Renal cortex interstitium (tissue), 15 donors: ENCODE measurements at places on chromosomes 4 and X. TPM values are rescaled to one million over a fixed set of nuclear protein-coding genes. Genes with fewer than 3 reads are reported as not detected.

GRCh38 chr4:1152290-1152689, 20.1 kb downstream of the SPON2 start:
- DNase-seq, result no peak

DNA sequence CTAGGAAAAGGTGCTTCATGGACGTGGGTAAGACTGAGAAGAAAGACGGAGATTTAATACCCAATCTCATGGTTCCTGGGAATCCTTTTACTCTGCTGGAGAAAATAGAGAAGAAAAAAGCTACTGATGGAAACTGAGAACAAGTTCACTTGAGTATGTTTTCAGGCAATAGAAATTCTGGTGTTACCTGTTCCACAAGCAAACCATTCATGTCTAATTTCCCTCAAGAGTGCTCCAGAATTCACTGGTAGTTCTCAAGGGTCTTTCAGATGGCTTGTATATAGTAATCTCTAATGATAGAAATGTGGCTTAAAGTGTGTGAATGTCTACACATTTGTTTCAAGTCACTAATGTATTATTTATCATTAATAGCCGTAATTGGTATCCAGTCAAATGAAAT, 22.5 kb downstream of the SETD7 start:
- no peak for DNase-seq

The CXCL3 gene
- 0.10 TPM for polyA plus RNA-seq

GRCh38 chrX:72705111-72705510, 9.0 kb downstream of the PHKA1 start:
- DNase-seq, result no peak

The TMEM150C gene
- polyA plus RNA-seq, result 25.6 TPM

- no peak for DNase-seq
Observed at GRCh38 chr4:171473155-171473554, 340.0 kb upstream of the GALNTL6 start.

DNA sequence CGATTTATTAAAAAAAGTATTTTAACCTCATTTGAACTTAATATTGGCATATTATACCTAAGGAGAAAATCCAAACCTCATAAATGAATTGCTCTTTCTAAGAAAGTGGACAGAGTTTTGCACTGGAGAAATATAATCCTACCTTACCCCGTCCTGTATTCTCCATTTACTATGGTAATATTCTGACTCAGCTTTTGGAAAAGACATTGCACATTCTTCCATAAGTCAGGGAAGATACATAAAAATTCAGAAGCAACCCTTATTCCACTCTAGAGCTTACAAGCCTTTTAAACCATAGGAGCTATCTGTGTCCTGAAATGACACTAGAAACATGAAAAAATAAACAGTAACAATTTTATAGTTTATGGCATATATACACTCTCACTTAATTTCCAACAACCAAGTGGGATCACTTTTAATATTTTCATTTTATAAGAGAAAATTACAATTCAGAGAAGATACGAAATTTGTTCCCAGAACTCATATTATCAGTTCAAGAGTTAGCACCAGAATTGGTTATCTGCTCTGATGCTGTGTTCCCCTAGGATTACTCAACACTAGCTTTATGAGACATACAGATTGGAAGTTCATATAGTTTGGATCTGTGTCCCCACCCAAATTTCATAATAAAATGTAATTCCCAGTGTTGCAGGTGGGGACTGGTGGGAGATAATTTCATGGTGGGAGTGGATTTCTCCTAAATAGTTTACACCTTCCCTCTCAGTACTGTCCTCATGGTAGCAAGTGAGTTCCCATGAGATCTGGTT, 359.4 kb downstream of the ARAP2 start:
- DNase-seq, result no peak

- no peak for DNase-seq
Observed at GRCh38 chr4:71133491-71133890, 140.0 kb downstream of the DCK start.

GRCh38 chr4:42638993-42639392, 17.9 kb downstream of the ATP8A1 start:
- no peak for DNase-seq

- no peak for DNase-seq
Observed at GRCh38 chrX:40318801-40319200, 221.0 kb upstream of the BCOR start.

GRCh38 chrX:629230-630006, 1.2 kb upstream of the SHOX start:
- no peak for DNase-seq

The HELT gene
- polyA plus RNA-seq, result not detected

The GPRASP1 gene
- 19.0 TPM for polyA plus RNA-seq

DNA sequence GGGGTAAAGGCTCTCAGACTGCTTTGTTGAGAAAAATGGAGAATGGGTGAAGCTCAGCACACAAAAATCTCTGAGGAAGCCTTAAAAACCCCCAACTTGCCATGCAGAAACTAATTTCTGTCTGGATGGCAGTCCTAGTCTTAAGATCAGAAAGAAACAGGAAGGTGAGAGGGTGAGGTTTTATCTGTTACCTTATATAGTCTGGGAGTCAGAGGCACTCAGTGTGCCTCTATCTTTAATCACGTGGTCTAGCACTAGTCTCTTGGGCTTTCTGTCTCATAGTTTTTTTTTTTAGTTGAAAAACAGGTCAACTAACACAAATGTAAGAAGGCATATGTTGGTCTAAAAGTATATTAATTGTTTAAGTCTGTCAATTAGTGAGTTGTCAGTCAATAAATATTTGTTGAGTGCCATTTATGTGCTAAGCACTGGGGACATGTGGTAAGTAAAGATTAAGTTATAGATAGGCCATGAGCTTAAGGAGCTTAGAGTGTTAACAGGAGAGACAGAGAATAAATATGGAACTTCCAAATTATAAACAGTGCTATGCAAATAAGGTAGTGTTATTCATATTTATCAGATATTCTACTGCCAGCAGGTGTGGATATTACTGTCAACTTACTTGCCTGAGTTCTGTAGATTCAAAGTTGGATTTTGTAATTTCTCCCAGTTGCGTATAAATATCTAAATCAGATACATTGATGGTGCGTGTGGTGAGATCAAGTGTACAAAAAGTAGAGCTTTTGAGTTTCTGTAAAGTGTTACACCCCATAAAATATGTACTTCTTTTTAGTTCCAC, 7.0 kb downstream of the CYBB start:
- no peak for DNase-seq

DNA sequence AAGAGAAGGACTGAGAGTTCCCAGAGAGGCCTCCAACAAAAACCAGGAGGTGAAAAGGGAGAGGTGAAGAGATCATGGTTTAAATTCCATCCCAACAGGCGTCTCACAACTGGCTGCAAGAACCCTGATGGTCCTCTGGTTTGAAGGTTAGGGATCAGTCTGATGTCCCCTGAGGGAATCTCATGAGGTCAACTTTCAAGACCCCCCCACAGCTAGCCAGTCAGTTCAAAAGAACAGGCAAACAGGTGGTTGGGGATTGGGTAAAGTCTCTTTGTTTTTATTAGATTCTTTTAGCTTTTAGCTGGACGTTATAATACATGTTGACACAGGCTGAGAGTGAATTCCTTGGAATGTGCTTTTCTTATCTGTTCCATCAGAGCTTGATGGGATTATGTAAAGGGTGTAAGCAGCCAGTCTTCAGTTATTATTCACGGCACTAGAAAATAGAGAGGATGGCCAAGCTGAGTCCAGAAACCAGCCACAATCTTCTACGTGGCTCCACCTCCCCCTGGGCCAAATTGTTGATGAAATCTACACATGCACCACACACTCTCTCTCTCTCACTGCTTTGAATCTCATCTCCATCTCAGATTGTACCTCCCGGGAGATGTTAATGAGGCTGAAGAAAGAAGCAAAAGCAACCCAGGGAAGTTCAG, 20.8 kb downstream of the ENPP6 start:
- no peak for DNase-seq

The RENBP gene
- 20.8 TPM for polyA plus RNA-seq

GRCh38 chr4:10180927-10181744, 64.5 kb upstream of the WDR1 start:
- no peak for DNase-seq

GRCh38 chr4:58734030-58734674, 1624.0 kb upstream of the IGFBP7 start:
- DNase-seq, result no peak

The CCSER1 gene
- polyA plus RNA-seq, result 18.1 TPM

DNA sequence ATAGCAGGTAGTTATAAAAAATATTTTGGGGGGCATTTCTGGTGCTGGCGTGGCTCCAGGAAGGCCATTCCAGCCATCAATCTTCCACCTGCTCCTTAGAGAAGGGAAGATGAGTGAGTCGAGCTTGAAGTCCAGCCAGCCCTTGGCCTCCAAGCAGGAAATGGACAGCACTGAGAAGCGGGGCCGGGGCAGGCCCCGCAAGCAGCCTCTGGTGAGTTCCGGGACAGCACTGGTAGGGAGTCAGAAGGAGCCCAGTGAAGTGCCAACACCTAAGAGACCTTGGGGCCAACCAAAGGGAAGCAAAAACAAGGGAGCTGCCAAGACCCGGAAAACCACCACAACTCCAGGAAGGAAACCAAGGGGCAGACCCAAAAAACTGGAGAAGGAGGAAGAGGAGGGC, 29.2 kb upstream of the COX18 start:
- DNase-seq, result no peak

GRCh38 chrX:43278440-43278839, 377.7 kb upstream of the MAOA start:
- no peak for DNase-seq

DNA sequence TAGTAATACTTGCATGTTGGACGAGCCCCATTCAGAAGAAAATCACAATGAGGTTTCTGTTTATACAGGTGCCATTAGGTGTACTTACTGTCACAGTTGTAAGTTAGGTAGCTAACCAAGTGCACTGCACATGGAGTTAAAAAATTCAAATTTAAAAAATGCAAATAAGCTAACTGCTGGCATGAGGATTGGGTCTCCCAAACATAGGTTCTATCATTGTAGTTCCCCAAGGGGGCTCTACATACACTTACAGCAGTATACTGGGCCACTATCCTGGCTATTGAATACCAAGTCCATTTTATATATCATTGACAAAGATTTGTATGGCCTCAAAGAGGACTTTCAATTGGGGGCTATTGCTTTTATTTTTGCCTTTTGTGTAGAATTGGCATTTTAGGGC, 153.4 kb downstream of the FMR1NB start:
- no peak for DNase-seq

GRCh38 chr4:20464381-20464780, 212.7 kb downstream of the SLIT2 start:
- no peak for DNase-seq

DNA sequence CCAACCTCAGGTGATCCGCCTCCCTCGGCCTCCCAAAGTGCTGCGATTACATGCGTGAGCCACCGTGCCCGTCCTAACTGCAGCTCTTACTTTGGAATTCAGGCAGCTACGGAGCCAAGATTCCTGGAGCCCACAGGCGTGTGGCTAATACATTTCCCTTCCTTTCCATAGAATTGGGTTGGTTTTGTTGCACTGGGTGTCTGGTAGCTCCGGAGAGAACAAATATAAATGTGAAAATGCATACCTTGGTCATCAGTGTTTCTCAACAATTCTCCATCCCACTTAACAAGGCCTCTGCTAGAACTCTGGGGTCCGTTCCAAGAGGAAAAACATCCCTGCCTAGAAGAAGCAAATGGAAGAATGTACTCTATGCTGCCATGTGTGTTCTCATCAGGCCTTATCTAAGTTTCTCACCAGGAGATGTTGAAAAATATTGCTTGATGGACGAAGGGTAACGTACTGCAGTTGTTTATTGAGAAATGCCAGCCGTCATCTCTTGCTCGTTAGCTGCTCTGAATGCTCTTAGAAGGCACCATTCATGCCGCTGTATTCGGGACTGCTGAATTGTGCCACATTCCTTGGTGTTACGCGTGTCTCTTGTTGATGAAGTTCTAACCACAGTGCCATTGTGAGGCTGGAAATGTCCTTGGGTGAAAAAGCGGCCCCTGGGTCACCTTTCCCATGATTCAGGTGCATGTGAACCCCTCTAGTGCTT, 50.5 kb upstream of the CD99 start:
- no peak for DNase-seq

- peak; percentile 60 for DNase-seq
Observed at GRCh38 chrX:74536152-74536831, 78.1 kb downstream of the RLIM start.

DNA sequence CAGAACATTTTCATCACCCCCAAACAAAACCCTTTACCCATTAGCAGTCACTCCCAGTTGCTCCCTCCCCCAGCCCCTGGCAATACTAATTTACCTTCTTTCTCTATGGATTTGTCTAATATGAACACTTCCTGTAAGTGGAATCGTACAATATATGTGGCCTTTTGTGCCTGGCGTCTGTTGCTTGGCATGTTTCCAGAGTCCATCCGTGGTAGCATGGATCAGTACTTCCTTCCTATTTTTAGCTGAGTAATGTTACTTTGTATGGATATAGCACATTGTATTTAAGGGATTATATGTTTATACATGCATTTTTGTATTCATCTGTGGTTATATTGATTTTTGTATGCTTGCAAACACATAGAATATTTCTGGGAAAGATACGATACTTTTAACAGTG, 48.2 kb downstream of the PPEF1 start:
- DNase-seq, result no peak

- DNase-seq, result no peak
Observed at GRCh38 chrX:8773117-8773516, 28.1 kb downstream of the FAM9A start.

DNA sequence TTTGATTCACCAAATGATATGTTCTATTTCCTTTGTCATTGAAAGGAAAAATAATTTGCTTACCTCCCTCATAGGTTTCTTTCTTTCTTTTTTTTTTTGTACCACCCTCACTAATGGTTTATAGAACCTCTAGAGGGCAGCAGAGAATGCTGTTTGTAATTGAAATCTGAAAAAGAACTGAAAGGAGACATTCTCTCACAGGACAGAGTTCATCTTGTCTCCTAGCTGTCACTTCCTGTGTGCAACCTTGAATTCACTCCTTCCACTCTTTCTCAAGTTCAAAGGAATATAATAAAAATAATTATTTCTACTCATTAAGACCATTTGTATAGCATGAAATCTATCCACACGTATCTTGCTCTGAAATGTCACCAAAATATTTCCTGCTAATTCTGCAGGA, 51.0 kb downstream of the GUCY1B1 start:
- DNase-seq, result peak; percentile 44

The EDA2R gene
- polyA plus RNA-seq, result 0.50 TPM

DNA sequence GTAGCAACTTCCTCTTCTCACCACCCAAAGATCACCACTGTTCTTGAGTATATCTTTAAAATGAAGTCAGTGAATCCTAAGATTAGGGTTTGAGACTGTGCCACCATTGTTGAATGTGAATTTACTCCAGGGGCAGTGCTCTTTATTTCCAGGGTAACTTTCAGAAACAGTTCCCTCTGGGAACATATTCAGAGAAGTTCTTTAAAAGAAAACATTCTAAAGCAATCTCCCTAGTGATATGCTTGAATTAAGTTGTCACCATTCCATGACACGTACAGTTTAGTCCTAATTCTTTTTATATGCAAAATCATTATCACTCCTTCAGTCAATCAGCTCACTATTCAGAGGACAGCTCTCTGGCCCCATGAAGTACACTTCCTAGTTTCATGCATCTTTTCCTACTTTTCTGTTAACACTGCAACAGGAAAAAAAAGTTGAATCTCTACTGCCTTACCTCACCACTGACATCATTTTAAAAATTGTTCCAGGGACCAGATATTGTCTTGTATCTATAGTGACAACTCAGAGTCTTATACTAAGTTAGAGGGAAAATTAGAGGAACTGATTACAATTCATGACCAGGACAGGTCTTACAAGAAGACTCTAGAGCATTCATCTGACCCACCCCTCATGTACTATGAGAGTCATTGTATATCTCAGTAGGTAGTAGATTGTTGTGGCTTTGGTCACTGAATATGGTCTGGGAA, 49.8 kb downstream of the PARM1 start:
- no peak for DNase-seq

The TMEM144 gene
- polyA plus RNA-seq, result 5.5 TPM
